ENCODE measurements at places on chromosomes 2 and 18.

GRCh38 chr2:133986081-133986837 lies 267.6 kb upstream of the MGAT5 start:
- no peak for DNase-seq

GRCh38 chr2:29726976-29727375 lies 194.4 kb downstream of the ALK start:
- no peak for DNase-seq

DNA sequence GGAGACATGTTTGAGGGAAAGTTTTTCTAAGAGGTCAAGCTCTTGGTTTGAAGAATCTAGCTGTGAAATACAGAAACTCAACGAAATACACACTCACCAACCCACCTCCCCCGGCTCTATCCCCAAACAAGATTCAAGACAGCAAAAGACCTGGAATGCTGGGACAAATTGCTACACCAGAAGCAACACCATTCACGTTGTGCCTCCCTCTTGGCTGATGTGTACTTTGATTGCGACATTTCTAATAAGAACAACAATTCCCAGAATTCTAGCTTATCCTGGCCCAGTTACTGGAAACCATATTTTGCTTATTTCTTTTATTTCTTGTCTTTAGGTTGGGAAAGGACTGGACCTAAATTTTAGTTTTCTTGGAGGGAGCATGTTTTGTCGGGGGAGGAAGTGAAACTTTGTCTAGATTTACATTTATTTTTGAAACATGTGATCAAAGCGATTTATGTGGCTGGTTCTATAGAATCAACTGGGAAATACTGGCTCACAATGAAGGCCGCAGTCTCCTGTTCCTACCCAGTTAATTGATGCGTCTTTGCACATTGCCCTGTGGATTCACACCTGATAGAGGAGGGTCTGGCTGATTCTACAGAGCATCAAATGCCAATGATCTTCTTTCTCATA lies 29.6 kb upstream of the LPIN1 start:
- DNase-seq, result no peak

- no peak for DNase-seq
These were observed 29.1 kb downstream of the METTL8 start for GRCh38 chr2:171404719-171405118.

GRCh38 chr2:201396595-201396994 lies 39.5 kb upstream of the FLACC1 start:
- DNase-seq, result no peak

GRCh38 chr18:78976765-78977636 lies 2.6 kb upstream of the SALL3 start:
- DNase-seq, result no peak

DNA sequence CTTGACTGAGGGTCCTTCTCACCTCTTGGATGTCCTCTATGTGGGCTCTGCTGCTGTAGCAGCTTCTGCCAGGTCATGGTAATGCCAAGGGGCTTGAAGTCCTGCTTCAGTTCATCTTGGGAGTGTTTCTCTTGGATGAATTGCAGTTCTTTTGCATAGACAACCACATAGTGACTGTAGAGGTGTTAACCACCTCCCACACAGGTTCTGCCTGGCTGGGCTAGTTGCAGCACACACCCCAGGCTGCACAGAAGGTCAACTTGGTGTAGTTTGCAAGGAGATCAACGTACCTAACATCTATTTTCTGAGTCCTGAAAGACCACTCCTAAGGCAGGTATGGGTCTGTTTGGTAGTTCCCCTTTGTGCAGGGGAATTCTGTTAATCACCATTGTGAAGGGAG lies 108.1 kb downstream of the ADCYAP1 start:
- no peak for DNase-seq

DNA sequence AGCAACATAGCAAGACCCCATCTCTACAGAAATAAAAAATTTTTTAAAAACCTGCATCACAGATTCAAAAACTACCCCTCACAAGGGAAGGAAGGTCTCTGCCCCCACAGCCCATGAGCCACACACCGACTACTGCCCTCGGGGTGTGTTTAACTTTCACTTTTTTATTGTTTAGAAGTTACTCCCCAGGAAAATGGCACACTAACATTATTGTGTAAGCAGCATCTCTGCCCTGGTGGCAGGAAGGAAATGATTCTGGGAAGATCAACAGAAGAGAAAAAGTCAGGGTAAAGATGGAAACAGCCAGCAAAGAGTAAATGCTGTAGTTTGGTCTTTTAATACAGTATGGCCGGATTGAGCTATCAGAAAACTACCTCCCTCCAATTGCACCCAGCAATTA lies 21.9 kb downstream of the TRABD2A start:
- no peak for DNase-seq

- DNase-seq, result no peak
These were observed 31.0 kb downstream of the MYCN start for GRCh38 chr2:15971351-15971750.

DNA sequence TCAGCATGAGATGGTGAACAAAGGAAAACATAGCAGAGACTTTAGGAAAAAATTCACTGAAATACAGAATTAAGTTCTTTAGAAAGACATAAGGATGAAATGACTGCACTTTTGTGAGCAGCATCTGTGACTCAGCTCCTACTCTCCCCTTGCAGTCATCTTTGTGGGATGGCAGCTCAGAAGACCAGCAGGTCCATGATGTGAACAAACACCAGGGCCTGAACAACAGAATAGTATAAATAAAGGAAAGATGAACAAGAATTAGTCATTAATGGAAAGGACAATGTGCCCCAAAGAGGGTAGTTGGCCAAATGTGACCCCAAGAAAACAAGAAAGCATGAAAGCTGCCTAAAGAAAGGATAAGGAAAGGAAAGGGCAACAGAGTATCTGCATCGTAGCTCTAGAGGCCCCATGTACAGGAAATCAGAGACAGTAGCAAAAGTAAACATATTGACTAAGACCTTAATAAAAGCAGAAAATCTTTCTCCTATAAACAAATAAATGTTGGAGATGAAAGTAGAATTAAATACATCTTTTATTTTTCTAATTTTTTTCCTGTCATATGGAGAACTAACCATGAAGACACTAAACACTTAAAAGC lies 318.0 kb downstream of the ZEB2 start:
- DNase-seq, result no peak

DNA sequence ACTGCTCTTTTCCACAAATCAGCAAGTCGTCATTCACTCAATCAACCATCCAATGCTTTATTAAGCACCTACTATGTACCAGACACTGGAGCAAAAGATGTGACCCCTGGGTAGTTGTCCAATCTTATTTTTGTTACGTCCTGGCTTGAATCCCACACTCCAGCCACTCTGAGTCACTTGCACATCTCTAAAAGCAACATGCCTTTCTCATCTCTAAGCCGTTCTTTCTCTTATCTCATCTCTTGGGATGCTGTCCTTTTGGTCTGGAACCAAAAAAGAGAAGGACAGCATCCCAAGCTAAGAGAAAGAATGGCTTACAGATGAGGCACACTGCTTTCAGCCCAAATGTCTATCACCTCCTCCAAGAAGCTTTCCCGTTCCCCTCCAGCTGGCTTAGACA lies 58.8 kb downstream of the RNF152 start:
- no peak for DNase-seq

- DNase-seq, result no peak
These were observed 925.7 kb downstream of the DCDC2C start for GRCh38 chr2:4628998-4629501.

GRCh38 chr2:223944703-223945531 lies at the start of gene WDFY1:
Gene WDFY1, minus strand, starts transcription at chr2:223945335. Its CDS starts 51 bp downstream, at chr2:223945284.
- peak; percentile 37 for DNase-seq

DNA sequence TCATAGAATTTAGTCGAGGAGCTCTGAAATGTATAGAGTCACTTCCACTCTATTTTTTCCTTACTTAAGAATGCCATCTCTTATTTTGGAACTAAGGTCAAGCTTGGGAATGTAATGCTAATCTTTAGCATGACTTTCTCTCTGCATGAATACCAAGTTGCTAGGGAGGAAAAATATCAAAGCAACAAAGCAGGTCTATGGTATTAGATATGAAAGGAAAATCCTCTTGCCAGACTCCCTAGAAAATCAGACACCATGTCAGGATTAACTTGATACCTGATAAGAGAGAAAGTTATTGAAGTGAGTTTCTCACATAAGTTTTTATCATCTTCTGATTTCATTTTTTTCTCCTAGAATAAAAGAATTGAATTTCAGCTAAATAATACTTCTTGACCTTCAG lies 341.7 kb upstream of the ZNF804A start:
- DNase-seq, result no peak

DNA sequence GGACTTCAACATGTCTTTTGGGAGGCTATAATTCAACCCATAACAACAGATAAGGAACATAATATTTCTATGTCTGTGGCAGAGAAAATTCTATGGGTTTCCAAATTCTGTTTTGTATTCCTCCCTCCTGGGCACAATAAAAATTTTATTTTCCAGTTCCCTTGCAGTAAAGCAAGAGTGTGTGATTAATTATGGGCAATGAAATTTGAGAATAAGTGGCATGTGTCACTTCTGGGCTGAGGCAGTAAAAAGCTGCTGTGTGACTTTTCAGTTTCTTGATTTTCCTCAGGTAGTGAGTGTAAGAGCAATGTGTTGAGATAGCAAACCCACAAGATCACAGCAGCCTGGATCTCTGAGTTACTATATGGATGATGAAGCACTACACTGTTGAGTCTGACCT lies 216.4 kb downstream of the MEIS1 start:
- DNase-seq, result no peak

- DNase-seq, result no peak
These were observed 596.1 kb upstream of the KLHL29 start for GRCh38 chr2:22788749-22789327.

- DNase-seq, result no peak
These were observed 97.1 kb upstream of the TMEM178A start for GRCh38 chr2:39568561-39569006.

DNA sequence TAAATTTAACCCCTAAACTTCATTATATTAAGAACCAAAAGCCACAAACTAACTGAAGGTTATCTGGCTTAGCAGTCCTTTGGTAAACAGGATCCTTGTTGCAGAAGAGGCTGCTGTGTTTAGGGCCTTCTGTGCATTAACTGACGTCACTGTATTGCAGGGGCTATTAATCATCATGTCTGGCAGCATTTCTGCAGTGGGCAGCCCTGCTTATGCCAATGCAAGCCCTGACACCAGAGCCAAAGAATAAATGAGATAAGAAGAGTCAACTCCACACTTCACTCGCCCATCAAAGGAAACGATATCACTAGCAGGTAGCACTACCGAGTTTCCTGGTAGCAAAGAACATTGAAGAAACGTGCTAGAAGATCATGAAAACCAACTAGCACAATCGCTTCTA lies 110.6 kb downstream of the PLEKHM3 start:
- DNase-seq, result no peak

DNA sequence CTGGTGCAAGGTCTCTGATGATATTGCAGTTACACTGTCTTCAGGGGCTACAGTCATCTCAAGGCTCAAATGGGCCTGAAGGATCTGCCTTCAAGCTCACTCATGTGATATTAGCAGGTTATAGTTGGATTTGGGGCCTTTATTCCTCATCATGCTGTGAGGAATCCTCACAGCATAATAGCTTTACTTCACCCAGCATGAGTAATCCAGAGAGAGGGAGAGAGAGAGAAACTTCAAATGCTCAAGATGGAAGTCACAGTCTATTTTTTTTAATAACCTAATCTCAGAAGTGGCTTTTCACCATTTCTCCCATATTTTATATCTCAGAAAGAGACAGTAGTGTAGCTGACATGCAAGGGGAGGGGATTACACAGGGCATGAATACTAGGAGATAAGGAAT lies 658.7 kb downstream of the EPHA4 start:
- DNase-seq, result no peak

GRCh38 chr2:133433455-133434451 lies 134.5 kb downstream of the NCKAP5 start:
- no peak for DNase-seq

DNA sequence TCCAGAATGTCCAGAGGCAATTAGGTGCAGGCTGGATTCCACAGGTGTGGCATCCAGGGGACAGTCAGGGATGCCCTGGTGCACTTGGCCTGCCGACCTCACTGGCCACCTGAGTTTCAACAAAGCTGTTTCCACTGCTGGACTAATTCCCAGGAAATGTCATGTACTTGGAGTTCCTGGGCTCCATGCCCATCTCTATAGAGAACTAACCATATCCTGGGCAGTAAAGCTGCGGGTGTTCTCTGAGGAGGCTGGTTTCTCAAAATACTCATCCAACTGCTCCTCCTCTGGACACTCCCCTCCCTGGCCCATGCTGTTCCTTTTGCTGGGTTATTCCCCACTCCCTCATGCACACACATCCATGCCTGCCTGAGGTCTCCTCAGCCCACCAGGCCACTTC lies 161.9 kb upstream of the SKOR2 start:
- DNase-seq, result no peak

GRCh38 chr2:60961457-60961856 lies 56.1 kb upstream of the PEX13 start:
- no peak for DNase-seq

GRCh38 chr2:134778372-134778771 lies 59.6 kb upstream of the TMEM163 start:
- no peak for DNase-seq

DNA sequence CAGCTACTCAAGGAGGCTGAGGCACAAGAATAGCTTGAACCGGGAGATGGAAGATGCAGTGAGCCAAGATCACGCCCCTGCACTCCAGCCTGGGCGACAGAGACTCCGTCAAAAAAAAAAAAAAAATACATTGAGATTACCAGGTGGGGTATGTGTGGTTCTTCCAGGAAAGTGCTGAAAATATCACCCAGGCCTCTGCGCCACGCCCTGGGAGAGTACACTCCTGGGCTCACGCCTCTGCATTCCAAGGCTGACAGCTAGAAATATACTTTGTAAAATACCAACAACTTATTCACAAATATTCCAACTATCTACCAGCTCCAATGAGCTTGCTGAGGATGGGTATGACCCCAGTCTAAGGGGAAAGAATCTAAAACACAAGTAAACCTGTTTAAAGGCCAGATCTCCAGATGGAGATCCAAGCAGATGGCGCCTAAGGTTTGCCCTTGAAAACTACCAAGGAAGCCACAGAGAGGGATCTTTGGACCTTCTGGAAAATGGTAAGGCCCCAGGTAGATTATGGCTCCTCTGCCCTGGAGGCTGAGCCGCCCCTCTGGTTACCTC lies 21.6 kb upstream of the B3GNT7 start:
- DNase-seq, result no peak

GRCh38 chr2:47034973-47035609 lies 119.5 kb upstream of the MCFD2 start:
- no peak for DNase-seq

DNA sequence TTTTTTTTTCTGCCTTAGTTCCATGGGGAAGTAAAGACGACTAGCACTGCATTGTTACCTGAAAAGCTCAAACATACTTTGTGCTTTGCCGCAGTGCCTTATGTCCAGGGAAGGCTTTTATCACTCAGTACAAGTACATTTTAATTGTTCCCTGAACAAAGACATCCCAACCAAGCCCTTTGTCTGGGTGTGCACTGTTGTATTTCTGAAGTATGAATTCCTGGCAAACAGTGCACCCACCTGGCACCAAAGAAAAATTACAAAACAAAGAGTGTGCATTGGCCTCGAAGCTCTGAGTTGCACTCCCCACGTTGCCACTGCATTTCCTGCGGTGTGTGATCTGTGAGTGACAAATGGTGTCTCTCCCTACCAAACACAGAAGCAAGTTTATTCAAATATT lies 858.5 kb upstream of the PIK3C3 start:
- DNase-seq, result no peak

GRCh38 chr18:34280653-34281052 lies 55.9 kb upstream of the NOL4 start:
- DNase-seq, result no peak

GRCh38 chr2:148814860-148815419 lies 60.1 kb upstream of the KIF5C start:
- DNase-seq, result no peak

- no peak for DNase-seq
These were observed 8.0 kb downstream of the ABCB11 start for GRCh38 chr2:169023161-169023560.

GRCh38 chr2:135555311-135555710 lies 24.0 kb downstream of the R3HDM1 start:
- no peak for DNase-seq
